Caco-2 (cell line): ENCODE measurements at places on chromosomes 16 and 17.

DNA sequence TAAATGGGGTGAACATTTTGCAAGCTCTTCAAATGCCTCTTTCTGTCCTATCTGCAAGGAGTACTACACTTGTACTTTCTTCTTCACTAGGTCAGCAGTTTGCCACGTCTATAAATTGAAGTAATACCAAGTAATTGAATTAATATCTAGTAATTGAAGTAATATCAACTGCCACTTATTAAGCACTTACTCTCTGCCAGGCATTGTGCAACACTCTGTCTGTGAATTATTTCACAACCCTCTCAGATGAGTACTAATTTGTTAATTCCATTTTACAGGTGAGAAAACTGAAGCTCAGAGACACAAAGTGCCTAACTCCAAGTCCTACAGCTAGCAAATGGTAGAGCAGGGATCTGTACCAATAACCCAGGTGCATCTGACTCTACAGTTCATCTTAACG lies 4.1 kb downstream of the SDR42E1 start:
- no peaks in the 10 kb centered on the region for H3K36me3 ChIP-seq
- no peaks in the 10 kb centered on the region for H3K4me1 ChIP-seq
- DNase-seq = no peak
- H3K27ac ChIP-seq = no peak overlapping the region

DNA sequence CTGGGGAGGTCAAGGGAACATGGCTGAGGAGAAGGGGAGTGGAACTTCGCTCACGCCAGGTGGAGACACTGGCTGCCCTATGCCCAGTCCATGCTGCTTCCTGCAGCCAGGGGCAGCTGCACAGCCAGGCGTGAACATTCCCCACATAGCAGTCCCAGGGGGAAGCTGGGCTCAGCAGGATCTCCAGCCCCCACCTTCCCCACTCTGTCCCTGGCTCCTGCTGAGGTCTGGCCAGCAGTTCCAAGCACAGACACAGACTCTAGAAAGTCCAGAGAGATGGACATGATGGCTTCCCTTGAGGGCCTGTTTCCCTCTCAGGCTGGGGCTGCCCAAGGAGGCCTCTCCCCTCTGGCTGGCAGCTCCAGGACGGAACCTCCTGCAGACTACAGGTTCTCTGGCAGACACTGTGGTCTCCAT lies 9.3 kb downstream of the JUP start:
- peaks cover 74% of the 10 kb centered on the region for H3K4me1 ChIP-seq
- H3K27ac ChIP-seq = no peak overlapping the region
- no peak for DNase-seq
- H3K36me3 ChIP-seq = peaks cover 4% of the 10 kb centered on the region

DNA sequence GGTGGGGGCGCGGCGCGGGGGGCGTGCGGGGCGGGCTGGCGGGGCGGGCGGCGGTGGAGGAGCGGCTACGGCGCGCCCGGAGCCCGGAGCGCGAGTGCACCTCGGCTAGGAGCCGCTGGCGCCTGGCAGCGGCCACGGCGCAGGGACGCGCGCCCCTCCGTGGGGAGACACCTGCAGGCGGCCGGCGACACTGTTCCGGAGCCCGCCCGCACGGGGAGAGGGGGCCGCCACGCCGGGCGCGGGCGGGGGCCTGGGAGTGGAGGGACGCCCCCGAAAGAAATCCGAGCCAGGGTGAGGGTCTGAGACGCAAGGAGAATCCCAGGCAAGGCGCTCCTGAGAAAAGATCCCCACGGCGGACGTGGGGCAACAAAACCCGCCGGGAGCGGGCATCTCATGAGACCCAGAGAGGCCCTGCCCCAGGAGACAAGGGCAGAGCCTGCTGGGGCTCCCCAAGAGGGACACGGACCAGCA lies at the start of gene GSG1L:
TSS of gene GSG1L (minus strand) at position 124 of the 471 bp plus-strand sequence. CDS start 290 bp downstream, outside the sequence.
- no peaks in the 10 kb centered on the region for H3K36me3 ChIP-seq
- no peak for DNase-seq
- no peaks in the 10 kb centered on the region for H3K27me3 ChIP-seq
- no peaks in the 10 kb centered on the region for H3K4me1 ChIP-seq

GRCh38 chr17:82108961-82109475 lies 11.0 kb upstream of the FASN start:
- H3K27me3 ChIP-seq = no peaks in the 10 kb centered on the region
- H3K4me3 ChIP-seq = no peak overlapping the region
- H3K4me1 ChIP-seq = peaks cover 34% of the 10 kb centered on the region
- H3K27ac ChIP-seq = peak overlapping the region; percentile 69
- H3K36me3 ChIP-seq = no peaks in the 10 kb centered on the region
